ENCODE measurements at places on chromosomes 2 and 18.
A peak's percentile ranks its signal among the peaks of the same experiment; 100 is the strongest.

DNA sequence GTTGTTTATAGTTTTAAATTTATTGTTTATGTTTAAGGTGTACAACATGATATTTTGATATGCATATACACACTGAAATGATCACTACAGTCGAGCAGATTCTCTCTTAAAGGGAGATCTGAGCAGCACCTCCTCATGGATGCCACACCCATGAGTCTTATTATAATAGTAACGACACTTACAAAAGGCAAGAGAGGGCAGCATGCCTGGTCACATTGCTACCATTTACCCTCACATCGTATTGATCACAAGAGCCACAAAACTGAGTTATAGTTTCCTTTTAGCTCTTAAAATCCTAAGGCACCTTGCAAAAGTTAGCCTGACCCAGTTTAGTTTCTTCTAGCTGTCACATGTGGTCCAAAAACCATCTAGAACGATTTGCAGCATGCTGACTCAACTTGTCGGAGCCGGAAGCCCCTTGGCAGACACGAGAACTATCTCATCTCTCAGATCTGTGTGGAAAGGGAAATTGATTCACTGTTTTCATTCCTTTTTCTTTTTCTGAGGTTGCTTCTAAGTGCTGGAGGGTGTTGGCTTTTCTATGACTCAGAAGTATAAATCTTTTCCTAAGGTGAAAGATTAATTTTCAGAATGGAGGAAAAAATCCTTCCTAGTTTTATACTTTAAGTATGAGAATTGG, 85.3 kb downstream of the CDC42EP3 start:
- DNase-seq: peak; percentile 63

- no peak for DNase-seq
Observed at GRCh38 chr18:38459131-38459994, 893.8 kb upstream of the CELF4 start.

DNA sequence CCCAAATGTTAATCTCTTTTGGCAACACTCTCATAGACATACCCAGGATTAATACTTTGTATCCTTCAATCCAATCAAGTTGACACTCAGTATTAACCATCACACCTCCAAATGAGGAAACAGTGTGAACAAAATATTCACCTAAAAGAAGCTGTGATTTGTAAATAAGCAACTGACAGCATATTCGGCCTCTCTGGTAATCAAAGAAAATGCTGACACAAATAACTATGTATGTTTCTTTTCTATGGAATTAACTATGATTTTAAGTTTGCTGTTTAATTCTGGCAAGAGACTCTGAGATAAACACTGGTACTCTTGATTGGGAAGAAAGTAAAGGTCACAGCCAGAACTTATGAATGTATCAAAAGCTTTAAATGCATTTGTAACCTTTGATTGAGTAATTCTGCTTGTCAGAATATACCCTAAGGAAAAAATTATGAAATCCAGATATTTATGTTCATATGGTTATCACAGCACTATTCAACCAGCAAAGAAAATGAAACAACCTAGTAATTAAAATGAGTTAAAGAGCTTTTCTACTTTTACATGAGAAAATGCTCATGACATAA, 3.6 kb upstream of the GYPC start:
- DNase-seq: no peak

DNA sequence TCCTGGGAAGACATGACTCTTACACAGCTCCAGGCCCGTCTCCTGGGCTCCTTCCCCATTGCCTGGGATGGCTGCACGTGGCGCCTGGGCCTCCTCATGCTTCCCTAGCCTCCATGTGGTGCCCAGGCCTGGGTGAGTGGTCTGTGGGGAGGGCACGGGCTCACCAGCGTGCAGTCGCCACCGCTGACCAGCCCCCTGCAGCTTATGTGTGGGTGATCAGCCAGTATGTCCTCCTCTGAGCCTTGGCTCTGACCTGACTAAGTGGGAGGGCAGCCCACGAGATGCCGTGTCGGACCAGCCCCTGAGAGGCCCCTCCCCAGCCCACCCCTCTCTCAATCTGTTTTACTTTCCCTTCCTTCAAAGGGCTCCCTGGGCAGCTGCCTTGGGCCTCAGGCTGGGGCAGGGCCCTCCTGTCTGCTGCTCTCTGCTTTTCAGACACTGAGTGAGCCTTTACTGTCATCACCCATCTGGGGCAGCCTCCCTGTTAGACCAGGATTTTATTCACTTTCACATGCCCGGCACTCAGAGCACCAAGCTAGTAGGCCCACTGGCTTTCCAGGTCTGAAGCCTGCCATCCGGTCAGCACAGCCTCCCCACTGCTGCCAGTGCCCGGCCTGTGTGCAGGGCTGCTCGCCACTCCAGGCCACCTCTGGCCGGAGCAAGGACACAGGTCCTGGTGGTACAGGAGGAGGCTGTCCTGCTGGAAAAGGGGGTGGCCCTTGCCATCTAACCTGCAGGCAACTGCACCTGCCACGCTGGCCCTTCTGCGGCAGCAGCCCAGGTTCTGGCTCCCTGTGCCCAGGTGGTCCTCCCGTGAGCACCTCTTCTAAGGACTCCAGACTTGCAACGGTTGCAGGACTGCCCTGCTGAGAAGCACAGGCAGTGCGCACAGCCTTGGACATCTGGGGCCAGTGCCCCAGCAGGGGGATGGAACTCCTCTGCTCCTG, 84.9 kb upstream of the HPCAL1 start:
- DNase-seq: no peak

DNA sequence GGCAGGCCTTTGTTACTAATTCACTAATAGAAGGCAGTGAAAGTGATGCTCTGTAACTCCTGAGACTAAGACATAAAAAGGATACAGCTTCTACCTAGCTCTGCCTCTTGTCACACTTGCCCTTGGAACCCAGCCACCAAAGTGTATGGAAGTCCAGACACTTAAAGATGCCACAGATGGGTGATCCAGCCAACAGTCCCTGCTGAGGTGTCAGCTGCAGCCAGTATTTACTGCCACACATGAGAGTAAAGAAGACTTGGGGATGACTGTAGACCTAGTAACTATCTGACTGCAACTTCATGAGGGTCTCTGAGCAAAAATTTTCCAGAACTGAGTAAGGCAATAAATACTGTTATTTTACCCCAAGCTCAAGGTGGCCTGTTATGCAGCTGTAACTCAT, 8.8 kb downstream of the IMMT start:
- DNase-seq: no peak

- no peak for DNase-seq
Observed at GRCh38 chr2:11827547-11827946, 81.1 kb downstream of the LPIN1 start.

DNA sequence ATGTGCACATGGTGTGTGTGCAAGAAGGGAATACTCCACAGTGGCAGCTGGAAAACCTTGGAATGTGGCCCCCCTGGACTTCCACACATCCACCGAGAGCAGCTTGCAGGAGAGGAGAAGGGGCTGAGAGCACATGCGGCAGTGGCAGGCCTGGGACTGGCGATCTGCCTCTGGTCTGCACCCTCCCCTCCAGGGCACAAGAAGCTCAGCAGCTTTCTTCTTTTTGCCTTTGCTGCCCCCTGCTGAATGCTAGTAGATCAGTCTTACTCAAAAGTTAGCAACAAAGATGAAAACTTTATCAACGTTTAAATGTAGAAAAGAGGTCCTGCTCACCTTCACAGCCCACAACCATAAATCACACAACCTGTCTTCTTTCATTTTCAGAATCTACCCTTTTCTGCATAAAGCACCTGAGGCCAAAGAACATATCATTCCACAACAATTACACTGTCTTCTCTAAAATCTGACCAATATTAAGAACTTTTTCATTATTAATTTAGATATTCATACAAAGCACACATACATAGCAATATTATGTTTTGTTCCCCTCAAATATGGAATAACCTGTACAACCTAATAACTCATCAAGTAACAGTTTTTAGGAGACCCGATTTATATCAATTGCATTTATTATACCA, 34.6 kb downstream of the TGFBRAP1 start:
- DNase-seq: no peak

DNA sequence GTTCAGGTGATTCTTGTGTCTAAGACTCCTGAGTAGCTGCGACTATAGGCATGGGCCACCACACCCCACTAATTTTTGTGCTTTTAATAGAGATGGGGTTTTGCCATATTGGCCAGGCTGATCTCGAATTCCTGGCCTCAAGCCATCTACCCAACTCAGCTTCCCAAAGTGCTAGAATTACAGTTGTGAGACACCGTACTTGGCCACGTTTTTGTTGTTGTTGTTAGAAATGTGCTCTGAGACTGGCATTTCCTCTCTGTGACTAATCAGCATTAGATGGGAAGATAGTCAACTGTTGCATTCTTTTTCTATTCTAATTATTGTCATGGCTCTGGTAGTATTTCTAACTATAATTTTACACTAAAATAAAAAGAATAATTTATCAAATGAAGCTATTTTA, 191.7 kb downstream of the CAMKMT start:
- no peak for DNase-seq

DNA sequence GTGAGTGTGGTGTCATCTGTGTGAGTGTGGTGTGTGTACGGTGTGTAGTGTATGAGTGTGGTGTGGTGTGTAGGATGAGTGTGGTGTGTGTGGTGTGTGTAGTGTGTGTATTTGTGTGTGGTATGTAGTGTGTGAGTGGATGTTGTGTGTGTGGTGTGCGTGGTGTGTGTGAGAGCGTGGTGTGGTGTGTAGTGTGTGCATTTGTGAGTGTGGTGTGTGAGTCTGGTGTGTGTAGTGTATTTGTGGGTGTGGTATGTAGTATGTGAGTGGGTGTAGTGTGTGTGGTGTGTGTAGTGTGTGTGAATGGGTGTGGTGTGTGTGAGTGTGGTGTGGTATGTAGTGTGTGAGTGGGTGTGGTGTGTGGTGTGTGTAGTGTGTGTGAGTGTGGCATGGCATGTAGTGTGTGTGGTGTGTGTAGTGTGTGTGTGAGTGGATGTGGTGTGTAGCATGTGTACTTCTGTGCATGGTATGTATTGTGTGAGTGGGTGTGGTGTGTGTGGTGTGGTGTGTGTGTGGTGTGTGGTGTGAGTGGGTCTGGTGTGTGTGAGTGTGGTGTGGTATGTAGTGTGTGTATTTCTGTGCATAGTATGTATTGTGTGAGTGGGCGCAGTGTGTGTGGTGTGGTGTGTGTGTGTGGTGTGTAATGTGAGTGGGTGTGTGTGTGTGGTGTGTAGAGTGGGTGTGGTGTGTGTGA, 227.8 kb downstream of the BCL2 start:
- DNase-seq: no peak

DNA sequence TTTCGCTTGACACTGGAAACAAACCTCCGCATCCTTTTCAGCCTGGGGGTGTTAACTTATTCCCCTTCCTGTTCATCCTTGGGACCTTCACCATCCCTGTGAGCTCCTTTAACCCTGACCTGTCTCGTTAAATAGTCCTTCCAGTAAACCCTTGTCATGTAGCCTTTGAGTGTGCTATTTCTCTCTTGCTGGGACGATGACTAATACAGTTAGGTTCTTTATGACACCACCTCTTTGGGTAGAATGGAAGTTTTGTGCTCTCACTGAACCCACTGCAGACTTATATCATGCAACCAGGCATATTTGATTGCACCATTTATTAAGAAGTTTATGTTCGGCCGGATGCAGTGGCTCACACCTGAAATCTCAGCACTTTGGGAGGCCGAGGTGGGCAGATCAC, 40.5 kb upstream of the GAREM1 start:
- no peak for DNase-seq

DNA sequence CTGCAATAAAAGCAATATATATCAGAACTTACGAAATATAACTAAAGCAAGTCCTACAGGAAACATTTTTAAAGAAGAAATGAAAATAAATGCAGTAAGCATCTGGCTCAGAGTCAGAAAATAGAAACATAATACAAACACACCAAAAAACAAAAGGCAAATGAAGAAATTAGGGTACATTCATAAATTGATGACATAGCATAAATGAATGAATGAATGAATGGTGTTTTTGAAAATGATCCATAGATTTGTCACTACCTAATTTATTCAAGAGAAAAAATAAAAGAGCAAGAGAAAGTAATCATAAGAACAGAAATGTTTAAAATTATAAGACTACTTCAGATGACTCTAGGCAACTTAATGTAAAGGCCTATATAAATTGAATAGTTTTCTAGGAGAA, 226.1 kb upstream of the CDH20 start:
- DNase-seq: no peak

GRCh38 chr18:36376361-36376760, 78.8 kb downstream of the FHOD3 start:
- no peak for DNase-seq

DNA sequence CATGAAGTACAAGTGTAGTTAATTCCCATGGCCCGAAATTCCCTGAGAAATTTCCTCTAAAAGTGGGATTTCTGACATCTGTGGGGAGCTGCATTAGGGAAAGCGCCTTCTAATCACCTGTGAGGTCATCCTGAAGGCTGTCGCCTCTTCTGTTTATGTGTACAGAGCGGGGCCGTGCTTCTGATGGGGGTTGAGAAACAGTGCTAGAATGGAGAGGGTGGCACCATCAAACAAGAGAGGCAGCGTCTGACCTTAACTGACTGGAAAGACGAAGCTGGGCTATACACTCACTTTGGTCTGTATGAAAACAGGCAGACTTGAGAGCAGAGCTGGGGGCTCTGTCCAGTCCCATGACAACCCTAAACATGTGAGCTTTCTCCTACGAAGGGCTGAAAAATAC, 44.2 kb upstream of the DNMT3A start:
- DNase-seq: no peak

- DNase-seq: no peak
Observed at GRCh38 chr2:233319256-233319655, 11.6 kb downstream of the SAG start.

- no peak for DNase-seq
Observed at GRCh38 chr18:13438507-13439056, 220.0 kb downstream of the LDLRAD4 start.

- DNase-seq: no peak
Observed at GRCh38 chr2:225458431-225459117, 59.1 kb downstream of the NYAP2 start.

GRCh38 chr2:178279142-178279541, 84.8 kb downstream of the OSBPL6 start:
- no peak for DNase-seq

- DNase-seq: no peak
Observed at GRCh38 chr2:215966274-215966673, 47.1 kb downstream of the MREG start.
